C1 segment of cervical spinal cord (tissue), 14 donors: ENCODE measurements at places on chromosomes 11 and 22.

DNA sequence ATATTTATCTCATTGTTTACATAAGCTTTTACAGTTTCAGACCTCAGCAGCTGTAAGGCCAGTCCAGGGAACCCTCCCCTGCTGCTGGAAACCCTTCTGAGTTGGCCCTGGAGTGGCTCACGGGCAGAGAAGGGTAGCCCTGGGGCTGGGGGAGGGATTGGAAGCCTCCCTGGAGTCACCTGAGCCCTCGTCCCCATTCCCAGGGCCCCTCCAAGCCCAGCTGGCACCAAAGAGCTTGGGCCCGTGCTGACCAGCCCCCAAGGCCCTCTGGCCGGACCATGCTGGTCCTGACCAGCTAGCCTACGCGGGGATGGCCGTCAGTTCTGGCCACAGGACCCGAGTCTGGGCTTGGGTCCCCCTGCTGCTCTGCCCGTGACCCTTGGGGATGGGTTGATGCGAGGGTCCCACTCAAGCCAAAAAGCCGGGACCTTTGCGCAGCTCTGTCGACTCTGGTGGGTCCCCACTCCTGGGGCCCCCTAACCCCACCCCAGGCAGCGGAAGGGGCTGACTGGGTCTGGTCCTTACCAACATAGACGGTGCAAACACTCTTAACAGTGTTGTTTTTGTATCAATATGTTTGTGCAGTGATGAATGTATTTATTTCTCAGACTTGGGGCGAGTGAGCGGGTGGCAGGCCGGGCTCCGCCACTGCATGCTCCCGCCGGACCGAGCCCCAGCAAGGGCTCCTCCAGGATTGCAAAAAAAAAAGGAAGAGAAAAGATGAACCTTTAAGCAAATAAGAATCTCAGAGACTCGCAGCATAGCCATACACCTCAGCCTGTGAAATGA lies 17.5 kb upstream of the TMEM191C start:
- no peak for DNase-seq

DNA sequence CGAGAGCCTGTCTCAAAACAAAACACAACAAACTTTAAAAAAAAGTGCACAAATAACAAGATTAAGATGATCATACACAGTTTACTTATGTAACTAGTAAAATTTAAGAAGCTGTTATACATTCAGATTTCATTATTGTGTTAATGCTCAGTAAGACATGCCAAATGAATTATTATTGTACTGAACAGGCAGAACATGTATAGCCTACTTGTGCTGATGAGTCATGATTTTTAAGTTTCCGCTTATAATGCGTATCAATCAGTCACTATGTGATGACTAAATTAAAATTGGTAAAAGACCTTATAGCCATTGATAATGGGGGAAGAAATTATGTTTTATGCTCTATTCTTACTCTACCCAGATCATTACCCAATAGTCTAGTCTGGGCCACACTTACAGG lies 20.5 kb upstream of the EXPH5 start:
- DNase-seq: no peak

- no peak for DNase-seq
Observed at GRCh38 chr22:17786435-17787161, 12.3 kb upstream of the BID start.

DNA sequence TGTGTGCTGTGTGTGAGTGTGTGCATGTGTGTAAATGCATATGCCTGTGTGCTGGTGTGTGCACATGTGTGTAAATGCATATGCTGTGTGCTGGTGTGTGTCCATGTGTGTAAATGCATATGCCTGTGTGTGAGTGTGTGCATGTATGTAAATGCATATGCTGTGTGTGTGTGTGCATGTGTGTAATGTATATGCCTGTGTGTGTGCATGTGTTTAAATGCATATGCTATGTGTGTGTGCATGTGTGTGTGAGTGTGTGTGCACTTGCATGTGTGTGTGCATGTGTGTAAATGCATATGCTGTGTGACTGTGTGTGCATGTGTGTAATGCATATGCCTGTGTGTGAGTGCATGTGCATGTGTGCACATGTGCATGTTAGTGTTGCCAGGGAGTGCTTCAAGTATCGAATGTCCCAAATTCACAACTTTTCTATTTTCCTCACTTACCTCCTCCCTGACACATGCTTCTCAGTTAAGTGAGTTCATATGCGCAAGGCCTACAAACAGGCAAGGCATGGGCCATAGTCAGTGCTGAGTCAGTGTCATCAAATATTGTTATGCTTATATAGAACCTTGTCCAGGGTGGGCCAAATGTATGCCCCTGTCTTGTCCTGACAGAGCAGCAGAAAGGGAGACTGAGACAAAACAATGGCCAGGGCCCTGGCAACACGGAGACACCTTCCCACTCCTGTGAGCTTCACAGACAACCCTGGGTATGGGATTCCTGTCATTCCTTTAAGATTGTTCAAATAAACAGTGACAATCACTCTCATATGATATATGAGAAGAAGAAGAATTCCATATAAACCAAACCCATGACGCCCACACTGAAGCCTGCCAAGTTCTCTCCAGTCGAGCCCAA lies 38.6 kb downstream of the GGTLC2 start:
- DNase-seq: no peak

DNA sequence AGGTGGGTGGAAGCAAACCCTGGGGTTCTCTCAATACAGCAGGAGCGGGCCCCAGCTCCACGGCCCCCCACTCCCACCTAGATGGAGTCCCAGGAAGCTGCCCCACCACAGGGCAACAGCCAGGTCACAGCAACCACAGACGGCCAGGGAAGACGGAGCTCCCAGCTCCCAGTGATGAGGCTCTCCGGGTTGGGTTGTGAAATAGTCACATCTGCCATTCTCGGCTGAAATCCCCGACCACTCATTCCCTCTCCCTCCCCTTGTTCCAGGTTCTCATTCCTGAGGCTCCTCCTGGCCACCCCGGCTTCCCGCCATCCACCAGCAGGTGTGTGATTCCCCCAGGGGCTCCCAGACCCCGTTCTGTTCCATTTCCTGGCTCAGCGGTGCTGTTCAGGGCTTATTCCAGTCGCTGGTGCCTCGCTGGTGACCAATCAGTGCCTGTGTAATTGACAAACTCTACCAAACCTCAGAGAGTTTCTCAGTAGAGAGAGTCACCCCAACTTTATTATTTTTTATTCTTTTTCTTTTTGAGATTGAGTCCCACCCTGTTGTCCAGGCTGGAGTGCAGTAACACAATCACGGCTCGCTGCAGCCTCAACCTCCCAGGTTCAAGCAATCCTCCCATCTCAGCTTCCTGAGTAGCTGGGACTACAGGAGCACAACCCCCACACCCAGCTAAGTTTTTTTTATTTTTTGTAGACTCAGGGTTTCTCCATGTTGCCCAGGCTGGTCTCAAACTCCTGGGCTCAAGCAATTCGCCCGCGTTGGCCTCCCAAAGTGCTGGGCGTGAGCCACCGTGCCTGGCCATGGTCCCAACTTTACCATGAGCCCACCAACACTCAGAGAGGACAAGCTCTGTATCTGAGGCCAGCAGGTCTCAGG lies 63.2 kb downstream of the SHANK2 start:
- DNase-seq: no peak
